Suprapubic skin (tissue), 4 donors: ENCODE measurements at places on chromosomes 7 and 10.

DNA sequence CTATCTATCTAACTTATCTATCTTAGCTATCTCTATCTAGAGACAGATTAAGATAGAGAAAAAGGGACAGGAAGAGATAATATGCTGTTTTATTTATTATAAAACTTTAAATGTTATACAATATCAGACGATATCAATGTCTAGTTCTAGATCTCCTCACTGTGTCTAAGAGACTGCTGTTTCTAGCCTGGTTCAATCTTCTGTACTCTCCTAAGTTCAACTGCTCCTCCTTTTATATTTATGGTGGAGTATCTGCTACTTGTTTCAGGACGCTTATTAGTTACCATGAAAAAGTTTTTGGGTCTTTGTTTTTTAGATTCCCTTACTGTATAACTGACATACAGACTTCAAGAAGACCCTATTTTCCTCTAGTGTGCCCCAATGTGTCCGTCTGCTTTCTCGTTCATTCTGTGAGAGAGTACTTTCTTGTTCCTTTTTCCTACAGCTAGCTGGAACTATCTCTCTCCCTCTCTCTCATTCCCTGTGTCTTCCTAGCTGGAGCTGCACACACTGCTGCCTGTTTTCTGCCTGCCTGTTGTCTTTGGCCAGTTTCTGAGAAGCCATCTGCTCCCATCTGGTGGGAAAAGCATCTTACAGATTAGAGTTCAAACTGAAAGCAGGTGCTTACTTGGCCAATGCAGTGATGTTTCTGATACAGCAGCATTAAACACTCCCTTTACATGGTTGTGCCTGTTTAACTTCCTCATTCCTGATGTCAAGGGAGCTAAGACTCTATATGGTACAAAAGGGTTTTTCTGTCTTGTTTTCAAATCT, 49.4 kb upstream of the ARL4A start:
- no peak overlapping the region for H3K4me3 ChIP-seq
- DNase-seq = no peak
- peaks cover 21% of the 10 kb centered on the region for H3K4me1 ChIP-seq
- no peaks in the 10 kb centered on the region for H3K36me3 ChIP-seq

DNA sequence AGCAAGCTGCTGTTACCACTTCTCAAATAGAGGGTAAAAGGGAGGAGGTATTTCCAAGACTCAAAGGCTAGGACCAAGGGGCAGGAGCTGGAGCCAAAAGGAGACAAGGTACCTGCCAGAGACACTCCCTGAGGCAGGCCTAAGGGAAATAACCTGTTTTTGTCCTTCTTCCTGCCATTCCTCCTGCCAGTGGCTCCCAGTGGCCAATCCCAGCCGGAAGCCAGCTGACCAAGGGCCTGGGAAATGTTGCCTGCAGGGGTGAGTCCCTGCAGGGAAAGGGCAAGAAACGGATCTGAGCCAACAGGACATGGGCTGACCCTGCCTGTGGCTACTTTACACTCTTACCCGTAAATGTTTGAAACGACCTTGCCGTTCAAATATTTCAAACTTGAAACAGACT, 3.5 kb downstream of the CYTH3 start:
- no peaks in the 10 kb centered on the region for H3K27me3 ChIP-seq
- peaks cover 37% of the 10 kb centered on the region for H3K4me1 ChIP-seq
- no peak for DNase-seq
- H3K36me3 ChIP-seq = no peaks in the 10 kb centered on the region
- H3K4me3 ChIP-seq = no peak overlapping the region

DNA sequence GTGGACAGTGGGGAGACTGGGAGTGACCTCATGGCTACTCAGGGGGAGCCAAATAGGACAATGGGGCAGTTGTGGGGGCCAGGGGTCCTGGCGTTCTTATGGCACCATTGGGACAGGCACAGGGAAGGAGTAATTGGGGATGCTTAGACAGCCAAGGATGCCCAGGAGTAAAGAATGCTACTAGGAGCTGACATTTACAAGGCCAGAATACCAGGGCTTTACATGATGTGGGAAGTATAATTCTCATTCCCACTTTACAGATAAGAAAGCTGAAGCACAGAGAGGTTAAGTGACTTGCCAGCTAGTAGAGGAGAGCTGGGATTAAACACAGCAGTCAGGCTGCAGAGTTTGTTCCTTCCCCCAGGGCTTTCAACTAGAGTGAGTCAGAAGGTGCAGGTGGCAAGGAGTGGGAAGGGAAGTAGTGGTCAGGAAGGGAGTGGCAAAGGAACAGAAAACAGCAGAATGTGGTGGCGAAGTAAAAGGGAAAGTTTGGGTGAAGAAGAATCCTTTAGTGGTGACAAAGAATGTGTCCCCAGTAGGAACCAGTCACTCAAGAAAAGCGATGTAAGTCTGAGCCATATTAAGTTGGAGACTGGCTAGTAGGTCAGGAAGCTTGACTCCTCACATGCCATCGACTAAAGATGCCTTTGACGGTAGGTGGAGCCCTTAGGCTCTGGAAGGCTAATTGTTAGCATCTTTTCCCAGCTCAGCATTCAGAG, 32.8 kb downstream of the CPVL start:
- peaks cover 32% of the 10 kb centered on the region for H3K4me1 ChIP-seq
- DNase-seq = no peak
- no peak overlapping the region for H3K27ac ChIP-seq
- no peaks in the 10 kb centered on the region for H3K36me3 ChIP-seq

GRCh38 chr10:112795067-112795466, 155.0 kb upstream of the TCF7L2 start:
- no peak for DNase-seq
- H3K36me3 ChIP-seq = no peaks in the 10 kb centered on the region
- peaks cover 17% of the 10 kb centered on the region for H3K4me1 ChIP-seq
- no peak overlapping the region for H3K4me3 ChIP-seq
- no peaks in the 10 kb centered on the region for H3K27me3 ChIP-seq
- no peak overlapping the region for H3K27ac ChIP-seq

DNA sequence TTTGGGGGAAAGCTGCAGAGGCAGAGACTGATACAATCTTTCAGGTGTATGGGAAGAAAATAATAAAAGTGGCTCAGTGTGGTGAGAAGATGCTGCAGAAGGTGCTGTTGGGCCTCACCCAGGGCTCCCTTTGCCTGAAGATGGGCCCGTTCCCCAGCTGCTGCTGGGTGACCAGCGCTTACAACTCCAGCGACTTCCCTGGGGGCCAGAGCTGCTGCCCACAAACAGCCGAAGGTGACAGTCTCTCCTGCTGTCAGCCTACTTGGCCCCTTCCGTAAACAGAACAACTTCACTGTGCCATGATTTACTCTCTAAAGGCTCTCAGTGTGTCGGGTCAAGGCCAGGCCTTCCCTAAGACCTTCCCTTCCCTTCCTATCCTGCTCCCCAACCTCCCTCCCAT, 93.6 kb upstream of the PCBD1 start:
- H3K27ac ChIP-seq = no peak overlapping the region
- no peak overlapping the region for H3K4me3 ChIP-seq
- H3K4me1 ChIP-seq = no peaks in the 10 kb centered on the region
- H3K27me3 ChIP-seq = peaks cover 13% of the 10 kb centered on the region

DNA sequence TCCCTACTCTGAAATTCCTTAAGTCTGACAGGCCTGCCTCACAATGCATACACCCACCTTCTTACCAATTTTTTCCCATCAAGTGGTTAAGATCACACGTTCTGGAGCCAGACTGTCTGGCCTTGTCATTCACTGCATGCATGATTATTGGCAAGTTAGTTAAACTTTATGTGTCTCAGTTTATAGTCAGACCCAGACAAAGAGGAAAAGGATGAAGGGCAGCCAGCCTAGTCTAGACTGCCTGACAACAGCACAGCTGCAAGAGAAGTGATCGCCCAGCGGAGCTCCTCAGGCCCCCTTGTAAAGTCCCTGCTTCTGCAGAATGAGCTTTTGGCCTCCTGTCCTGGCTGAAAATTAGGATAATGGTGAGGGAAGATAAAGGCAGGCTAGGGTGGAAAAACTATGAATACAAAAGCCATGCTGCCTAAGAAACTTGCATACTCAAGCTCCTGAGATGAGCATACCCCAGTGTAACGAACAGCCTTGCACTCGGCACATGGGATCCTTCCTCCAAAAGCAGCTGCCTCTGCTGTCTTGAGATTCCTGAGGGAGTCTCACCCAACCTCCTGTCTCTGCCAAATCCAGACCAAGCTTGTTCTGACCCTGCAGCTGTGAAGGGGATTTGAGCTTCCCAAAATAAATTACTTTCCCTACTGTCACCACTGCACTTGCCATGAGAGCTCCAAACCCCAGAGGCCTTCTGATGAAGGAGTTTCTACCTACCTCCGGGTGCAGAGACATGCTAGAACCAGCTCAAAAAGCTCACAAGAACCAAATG, 26.7 kb upstream of the MRLN start:
- no peak for DNase-seq
- no peak overlapping the region for H3K27ac ChIP-seq
- H3K27me3 ChIP-seq = no peaks in the 10 kb centered on the region

- no peak for DNase-seq
- H3K27me3 ChIP-seq = no peaks in the 10 kb centered on the region
- H3K4me1 ChIP-seq = no peaks in the 10 kb centered on the region
- no peak overlapping the region for H3K4me3 ChIP-seq
These were observed 210.8 kb downstream of the DIP2C start for GRCh38 chr10:478471-479245.

DNA sequence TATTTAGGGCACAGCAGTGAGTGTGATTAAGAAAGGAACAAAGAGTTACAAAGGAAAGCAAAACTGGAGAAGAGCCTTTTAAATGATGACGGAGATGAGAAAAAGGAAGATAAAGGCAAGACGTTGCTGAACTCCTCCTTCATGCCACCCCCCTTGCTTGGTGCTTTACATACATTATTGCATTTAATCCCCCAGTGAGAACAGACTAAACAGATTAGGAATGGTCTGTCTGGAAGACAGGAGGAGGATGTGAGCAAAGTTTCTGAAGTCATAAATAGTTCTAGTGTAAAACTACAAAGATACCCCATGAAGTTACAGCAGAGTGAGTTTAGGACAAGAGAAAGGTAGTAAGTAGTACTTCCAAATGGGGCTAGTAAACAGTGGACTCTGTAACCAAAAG, 113.5 kb downstream of the PLCE1 start:
- H3K4me1 ChIP-seq = no peaks in the 10 kb centered on the region
- no peak overlapping the region for H3K27ac ChIP-seq
- no peak overlapping the region for H3K4me3 ChIP-seq
- H3K27me3 ChIP-seq = no peaks in the 10 kb centered on the region
- no peaks in the 10 kb centered on the region for H3K36me3 ChIP-seq

DNA sequence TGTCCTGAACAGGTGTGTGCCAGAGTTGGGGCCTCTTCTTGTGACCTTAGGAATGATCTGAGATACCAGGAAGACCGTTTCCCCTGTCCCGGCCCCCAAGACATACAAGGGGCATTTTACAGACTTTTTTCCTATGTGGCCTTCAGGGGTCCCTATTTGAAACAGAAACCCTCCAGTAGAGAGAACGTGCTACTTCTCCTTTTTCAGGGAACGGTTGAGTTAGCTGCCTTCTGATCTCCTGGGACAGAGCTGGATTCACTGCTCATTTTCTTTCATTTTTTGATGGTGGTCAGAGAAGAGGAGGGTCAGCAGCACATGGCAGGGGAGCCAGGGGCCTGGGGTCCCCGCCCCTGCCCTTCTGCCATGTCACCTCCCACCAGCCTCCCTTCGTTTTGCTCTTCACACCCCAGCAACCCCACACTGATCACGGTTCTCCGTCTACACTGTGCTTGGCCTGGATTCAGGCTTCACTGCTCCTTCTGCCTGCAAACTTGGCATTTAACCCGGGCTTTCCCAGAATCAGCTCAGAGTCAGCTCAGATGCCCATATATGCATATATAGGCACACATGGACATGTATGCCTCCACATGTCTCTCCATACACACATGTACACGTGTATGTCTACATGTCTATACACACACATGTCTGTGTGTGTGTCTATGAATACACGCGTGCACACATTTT, 138.1 kb upstream of the BTBD16 start:
- peaks cover 37% of the 10 kb centered on the region for H3K4me1 ChIP-seq
- DNase-seq = no peak
- peaks cover 36% of the 10 kb centered on the region for H3K36me3 ChIP-seq
- H3K4me3 ChIP-seq = no peak overlapping the region

DNA sequence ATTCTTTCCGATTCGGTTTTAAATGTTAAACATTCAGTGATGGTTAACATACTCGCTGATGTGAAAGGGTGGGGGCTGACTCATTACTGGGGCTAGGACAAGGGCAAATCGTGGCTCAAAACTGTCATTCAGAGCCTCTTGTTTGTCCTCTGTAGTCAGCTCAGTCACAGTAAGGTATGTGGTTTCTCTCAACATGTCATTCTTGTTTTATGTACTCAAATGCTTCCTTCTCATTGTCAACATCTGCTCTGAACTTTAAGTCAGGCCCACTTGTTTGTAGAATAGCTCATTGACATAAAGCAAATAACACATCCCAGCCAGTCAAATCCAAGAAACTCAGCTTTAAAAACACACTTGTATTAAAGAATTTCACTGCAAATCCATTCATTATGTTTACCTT, 7.3 kb downstream of the SLC16A9 start:
- H3K27ac ChIP-seq = no peak overlapping the region
- H3K4me3 ChIP-seq = no peak overlapping the region
- H3K4me1 ChIP-seq = no peaks in the 10 kb centered on the region
- no peaks in the 10 kb centered on the region for H3K36me3 ChIP-seq

DNA sequence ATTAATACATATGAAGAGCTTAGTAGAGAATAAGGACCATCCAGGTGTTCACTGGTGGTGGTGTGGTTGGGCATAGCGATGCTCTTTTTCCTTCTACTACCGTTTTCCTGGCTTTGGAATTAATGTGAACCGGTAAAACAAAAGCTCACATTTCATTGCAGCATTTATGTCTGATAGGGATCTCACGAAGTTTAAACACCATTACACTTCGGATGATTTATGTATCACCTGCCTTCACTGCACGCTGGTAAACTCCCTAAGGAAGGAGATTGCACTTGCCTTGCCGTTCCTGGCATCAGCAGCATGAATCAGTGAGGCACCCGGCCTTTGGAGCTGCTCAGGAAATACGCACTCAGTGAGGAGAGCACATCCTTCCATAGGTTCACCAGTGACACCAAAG, 47.5 kb downstream of the WIPF3 start:
- H3K27me3 ChIP-seq = no peaks in the 10 kb centered on the region
- H3K4me3 ChIP-seq = no peak overlapping the region
- no peaks in the 10 kb centered on the region for H3K4me1 ChIP-seq
- DNase-seq = no peak

DNA sequence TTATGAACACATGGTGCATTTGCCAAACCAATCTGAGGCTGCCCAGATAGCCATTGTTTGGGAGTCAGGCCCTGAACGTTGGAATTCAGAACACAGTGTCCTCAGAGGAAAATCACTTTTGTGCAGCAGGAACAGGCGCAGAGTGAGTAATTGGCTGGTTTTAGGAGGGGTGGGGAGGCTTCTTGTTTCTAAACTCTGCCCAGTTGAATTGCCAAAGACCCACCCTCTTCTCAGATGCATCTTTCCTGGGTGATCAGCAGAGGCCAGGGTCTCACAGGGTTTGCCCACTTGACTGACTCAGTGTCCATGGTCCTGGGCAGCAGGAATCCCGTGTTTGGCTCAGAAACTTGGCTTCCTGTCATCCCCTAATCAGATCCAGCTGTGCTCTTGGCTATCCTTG, 24.3 kb downstream of the PRLHR start:
- no peaks in the 10 kb centered on the region for H3K27me3 ChIP-seq
- H3K27ac ChIP-seq = peak overlapping the region; percentile 50
- peaks cover 18% of the 10 kb centered on the region for H3K4me1 ChIP-seq
- H3K36me3 ChIP-seq = no peaks in the 10 kb centered on the region
- DNase-seq = no peak
- no peak overlapping the region for H3K4me3 ChIP-seq

- peaks cover 4% of the 10 kb centered on the region for H3K27me3 ChIP-seq
- peaks cover 23% of the 10 kb centered on the region for H3K4me1 ChIP-seq
- no peak for DNase-seq
- H3K4me3 ChIP-seq = no peak overlapping the region
These were observed 82.5 kb downstream of the OAT start for GRCh38 chr10:124336186-124336585.
